ENCODE measurements at places on chromosomes 5 and 9.
A peak's percentile ranks its signal among the peaks of the same experiment; 100 is the strongest.

DNA sequence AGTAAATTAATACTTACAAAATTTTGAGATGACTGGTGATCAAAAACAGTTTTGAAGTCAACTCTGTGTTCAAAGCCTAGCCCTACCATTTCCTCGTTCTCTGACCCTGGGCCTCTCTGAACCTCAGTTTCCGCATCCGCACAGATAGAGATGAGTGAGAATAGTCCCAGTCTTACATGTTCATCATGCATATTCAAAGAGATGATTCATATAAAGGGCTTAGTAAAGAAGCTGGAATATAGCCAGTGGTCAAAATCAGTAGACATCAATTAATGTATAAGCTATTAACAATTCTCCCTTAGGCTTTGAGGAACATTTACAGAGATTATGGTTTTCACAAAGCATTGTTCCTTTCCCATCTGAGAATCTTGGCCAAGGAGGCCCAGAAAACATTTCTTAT is 250.6 kb downstream of the SPOCK1 start:
- H3K36me3 ChIP-seq: no peaks in the 10 kb centered on the region
- peaks cover 5% of the 10 kb centered on the region for H3K27me3 ChIP-seq
- no peak overlapping the region for H3K4me3 ChIP-seq
- H3K4me1 ChIP-seq: no peaks in the 10 kb centered on the region
- no peak overlapping the region for H3K27ac ChIP-seq

DNA sequence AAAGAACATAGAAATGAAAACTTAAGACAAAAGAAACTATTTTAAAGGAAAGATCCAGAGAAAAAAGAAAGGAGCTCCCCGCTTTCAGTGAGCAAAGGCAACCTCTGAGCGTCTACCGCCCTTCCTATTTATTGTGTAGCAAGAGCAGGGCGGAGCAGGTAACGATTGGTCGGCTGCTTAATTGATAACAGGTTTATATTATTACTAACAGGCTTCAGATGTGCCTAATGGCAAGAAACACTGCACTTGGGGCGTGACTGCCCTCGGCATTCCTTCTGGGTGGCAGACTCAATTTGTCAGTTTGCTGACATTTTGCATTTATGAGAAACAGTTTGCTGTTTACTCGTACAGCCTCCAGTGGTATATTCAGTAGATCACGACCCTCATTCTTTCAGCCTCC is 482.7 kb upstream of the C9orf72 start:
- no peaks in the 10 kb centered on the region for H3K27me3 ChIP-seq
- H3K27ac ChIP-seq: no peak overlapping the region
- DNase-seq: no peak
- no peaks in the 10 kb centered on the region for H3K36me3 ChIP-seq

DNA sequence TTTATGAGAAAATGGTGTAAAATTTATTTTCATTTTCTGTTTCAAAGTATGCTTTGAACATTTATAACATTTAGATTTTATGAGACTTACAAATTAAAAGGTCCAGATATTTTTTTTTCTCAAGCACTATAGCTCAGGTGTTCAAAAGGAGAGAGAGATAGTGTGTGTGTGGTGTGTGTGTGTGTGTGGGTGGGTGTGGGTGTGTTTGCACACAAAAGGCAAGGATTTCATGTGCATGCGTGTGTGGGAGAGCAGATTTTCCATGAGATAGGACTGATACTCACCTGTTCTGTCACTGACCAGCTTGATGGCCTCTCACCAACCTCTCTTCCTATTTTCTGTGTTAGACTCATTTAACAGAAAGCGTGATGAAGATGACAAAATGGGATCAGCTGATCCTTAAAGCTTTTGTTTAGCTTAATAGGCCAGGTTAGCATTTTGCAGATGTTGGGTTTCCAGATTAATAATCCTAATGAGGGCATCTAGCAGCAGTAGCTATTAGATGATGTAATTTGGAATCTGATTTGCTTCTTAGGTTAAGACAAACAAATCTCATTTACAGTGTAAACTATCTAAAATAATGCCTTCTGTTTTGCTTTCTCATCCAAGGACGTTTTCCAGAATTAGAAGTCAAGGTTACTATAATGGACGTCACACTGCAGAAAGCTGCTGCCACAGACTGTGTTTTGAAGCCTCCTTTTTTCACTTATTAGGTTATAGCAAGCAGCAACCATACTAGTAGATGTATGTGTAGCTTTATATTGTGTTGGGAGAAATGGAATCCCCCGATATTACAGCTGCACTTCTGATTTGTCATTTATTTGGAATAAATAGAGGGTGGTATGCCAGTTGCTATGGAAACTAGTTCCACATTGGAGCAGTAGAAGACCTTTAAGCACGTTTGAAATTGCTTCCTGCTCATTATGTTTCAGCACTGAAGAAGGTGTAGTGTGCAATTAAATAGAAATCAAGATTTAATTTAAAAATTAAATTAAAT is 355.6 kb downstream of the TAF11L14 start:
- no peak overlapping the region for H3K27ac ChIP-seq
- peaks cover 14% of the 10 kb centered on the region for H3K4me1 ChIP-seq
- no peak for DNase-seq
- H3K27me3 ChIP-seq: no peaks in the 10 kb centered on the region

DNA sequence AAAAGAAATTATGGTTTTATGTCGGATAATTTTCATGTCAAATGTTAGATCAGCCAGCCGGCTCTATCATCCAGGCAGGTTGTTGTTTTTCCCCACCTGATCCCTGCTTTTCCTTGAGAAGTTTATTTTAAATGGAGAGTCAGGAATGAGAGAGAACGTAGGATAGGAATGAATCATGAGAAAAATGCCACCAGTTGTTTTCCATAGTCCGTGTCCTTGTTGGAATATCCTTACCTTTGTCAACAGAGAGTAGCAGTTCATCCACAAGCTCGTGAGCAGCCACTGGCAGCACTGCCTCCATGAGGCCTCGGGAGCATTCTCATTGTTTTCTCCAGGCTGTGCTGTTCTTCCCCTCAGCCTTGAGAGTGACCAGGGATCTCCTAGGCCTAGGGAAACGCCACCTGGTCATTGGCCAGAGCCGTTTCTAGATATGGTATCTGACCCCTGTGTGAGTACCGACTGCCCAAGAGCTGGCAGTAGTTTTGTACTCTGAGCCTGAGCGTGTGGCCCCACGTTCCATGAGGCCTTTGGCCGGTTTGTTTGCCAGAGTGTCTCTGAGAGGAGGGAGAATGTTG is 293.3 kb downstream of the FANCC start:
- no peak for DNase-seq
- peaks cover 33% of the 10 kb centered on the region for H3K4me1 ChIP-seq
- H3K4me3 ChIP-seq: no peak overlapping the region
- peak overlapping the region; percentile 45 for H3K27ac ChIP-seq

DNA sequence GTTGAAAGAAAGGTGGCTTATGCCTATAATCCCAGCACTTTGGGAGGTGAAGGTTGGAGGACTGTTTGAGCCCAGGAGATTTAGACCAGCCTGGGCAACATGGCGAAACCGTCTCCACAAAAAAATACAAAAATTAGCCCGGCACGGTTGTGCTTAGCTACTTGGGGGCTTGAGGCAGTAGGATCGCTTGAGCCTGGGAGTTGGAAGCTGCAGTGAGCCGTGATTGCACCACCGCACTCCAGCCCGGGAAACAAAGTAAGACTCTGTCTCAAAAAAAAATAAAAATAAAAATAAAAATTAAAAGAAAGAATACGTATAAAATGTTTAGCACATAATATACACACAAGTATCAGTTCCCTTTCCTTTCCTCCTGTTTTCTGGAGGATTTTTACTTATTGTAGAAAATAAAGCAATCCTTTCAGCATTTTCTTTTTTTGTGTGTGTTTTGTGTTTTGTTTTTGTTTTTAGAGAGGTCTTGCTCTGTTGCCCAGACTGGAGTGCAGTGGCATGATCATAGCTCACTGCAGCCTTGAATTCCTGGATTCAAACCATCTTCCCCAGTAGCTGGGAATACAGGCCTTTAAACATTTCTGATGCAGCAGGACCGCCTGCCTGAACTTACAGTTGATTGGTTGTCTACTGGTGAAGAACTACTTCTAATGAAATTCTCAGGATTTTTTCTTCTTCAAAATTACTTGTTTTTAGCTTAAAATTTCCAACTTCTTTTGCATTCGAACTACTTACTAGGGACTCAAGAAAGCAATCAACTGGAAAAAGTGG is 4.1 kb upstream of the GPR107 start:
- no peak for DNase-seq
- H3K27ac ChIP-seq: no peak overlapping the region
- no peaks in the 10 kb centered on the region for H3K36me3 ChIP-seq
- H3K4me1 ChIP-seq: peaks cover 33% of the 10 kb centered on the region

DNA sequence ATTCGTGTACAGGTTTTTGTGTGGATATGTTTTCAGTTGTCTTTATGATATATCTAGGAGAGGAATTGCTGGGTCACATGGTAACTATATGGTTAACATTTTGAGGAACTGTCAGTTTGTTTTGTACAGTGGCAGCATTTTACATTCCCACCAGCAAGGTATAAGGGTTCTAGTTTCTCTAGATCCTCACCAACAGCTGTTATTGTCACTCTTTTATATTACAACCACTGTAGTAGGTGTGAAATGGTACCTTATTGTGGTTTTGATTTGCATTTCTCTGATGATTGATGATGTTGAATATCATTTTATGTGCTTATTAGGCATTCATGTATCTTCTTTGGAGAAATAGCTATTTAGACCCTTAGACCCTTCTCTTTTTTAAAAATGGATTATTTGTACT is 82.9 kb downstream of the CCDC171 start:
- DNase-seq: no peak
- no peak overlapping the region for H3K27ac ChIP-seq
- no peak overlapping the region for H3K4me3 ChIP-seq
- no peaks in the 10 kb centered on the region for H3K36me3 ChIP-seq
- H3K4me1 ChIP-seq: no peaks in the 10 kb centered on the region

GRCh38 chr5:26847041-26847736 is 191.2 kb downstream of the CDH9 start:
- H3K27ac ChIP-seq: no peak overlapping the region
- no peaks in the 10 kb centered on the region for H3K36me3 ChIP-seq
- no peak overlapping the region for H3K4me3 ChIP-seq
- H3K27me3 ChIP-seq: no peaks in the 10 kb centered on the region

- no peak for DNase-seq
- no peak overlapping the region for H3K4me3 ChIP-seq
- no peaks in the 10 kb centered on the region for H3K36me3 ChIP-seq
- H3K27me3 ChIP-seq: no peaks in the 10 kb centered on the region
- no peak overlapping the region for H3K27ac ChIP-seq
Measured at GRCh38 chr5:5398071-5398470, 24.4 kb upstream of the ICE1 start.

GRCh38 chr5:173884402-173885053 is 3.6 kb upstream of the CPEB4 start:
- no peak overlapping the region for H3K27ac ChIP-seq
- H3K36me3 ChIP-seq: no peaks in the 10 kb centered on the region
- no peaks in the 10 kb centered on the region for H3K4me1 ChIP-seq
- no peak for DNase-seq
- peaks cover 9% of the 10 kb centered on the region for H3K27me3 ChIP-seq

- no peak overlapping the region for H3K4me3 ChIP-seq
- no peak overlapping the region for H3K27ac ChIP-seq
- H3K4me1 ChIP-seq: no peaks in the 10 kb centered on the region
- no peak for DNase-seq
- no peaks in the 10 kb centered on the region for H3K36me3 ChIP-seq
Measured at GRCh38 chr5:91224456-91224855, 158.7 kb downstream of the ARRDC3 start.

- no peak overlapping the region for H3K4me3 ChIP-seq
- no peak overlapping the region for H3K27ac ChIP-seq
- peaks cover 51% of the 10 kb centered on the region for H3K36me3 ChIP-seq
- H3K4me1 ChIP-seq: no peaks in the 10 kb centered on the region
- no peak for DNase-seq
- no peaks in the 10 kb centered on the region for H3K27me3 ChIP-seq
Measured at GRCh38 chr9:132267660-132268059, 87.1 kb downstream of the SETX start.

- H3K4me3 ChIP-seq: no peak overlapping the region
- no peaks in the 10 kb centered on the region for H3K36me3 ChIP-seq
- H3K27ac ChIP-seq: no peak overlapping the region
- no peaks in the 10 kb centered on the region for H3K27me3 ChIP-seq
- DNase-seq: no peak
- no peaks in the 10 kb centered on the region for H3K4me1 ChIP-seq
Measured at GRCh38 chr9:75382126-75382525, 293.8 kb downstream of the OSTF1 start.

DNA sequence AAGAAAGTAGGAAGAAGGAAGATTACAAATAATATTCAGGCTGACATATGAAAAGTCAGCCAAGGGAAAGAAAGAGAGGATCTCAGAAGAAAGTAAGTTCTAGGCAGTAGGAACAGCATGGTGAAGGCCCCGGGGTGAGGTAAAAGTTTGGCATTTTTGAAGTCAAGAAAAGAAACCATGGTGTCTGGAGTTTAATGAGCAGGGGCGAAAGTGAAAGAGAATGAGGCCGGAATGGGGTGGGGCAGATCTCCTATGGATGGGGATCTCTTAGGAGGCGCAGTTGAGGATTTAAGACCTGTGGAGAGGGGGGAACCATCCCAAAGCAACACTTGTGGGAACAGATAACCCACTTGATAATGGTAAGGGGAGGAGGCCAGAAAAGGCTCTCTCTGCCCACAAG is 42.3 kb upstream of the SMAD5 start:
- no peaks in the 10 kb centered on the region for H3K27me3 ChIP-seq
- no peaks in the 10 kb centered on the region for H3K36me3 ChIP-seq
- no peak overlapping the region for H3K4me3 ChIP-seq
- H3K4me1 ChIP-seq: peaks cover 8% of the 10 kb centered on the region
- no peak for DNase-seq
- H3K27ac ChIP-seq: no peak overlapping the region

GRCh38 chr5:139543423-139543991 is 17.6 kb upstream of the UBE2D2 start:
- no peak overlapping the region for H3K4me3 ChIP-seq
- no peaks in the 10 kb centered on the region for H3K36me3 ChIP-seq
- H3K27me3 ChIP-seq: no peaks in the 10 kb centered on the region
- no peak overlapping the region for H3K27ac ChIP-seq
- H3K4me1 ChIP-seq: no peaks in the 10 kb centered on the region

DNA sequence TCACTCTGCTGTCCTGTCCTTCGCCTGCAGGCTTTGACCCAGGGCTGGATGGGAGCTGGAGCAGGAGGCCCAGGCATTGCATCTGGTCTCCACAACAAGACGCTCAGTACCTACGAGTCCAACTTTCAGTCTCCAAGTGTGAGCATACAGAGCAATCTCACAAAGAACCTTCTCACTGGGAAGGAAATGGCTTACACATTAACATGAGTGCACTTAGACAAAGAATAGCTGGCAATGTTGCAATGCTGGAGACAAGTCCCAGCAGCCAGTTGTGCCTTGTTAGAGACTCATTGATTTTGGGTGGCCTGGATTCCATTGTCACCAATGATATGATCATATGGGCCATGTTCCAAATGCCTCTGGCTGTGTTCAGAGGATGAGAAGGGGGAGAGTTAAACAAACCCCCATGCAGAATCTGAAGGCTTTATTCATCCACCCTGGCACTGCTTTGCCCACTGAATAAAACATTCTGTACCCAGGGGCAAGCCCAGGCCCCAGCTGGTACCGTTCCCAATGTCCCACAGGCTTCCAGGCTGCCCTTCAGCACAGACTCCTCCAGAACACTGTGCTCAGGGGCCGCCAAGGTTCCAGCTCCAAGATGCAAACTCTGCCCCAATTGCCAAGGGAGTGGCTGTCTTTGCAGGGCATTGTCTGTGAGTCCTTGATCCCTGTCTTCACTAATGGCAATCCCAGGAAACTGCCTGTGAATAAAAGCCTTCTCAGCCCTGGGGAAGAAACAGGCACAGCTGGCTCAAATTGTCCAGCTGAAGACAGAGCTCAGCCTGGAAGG is 185.5 kb downstream of the HSD17B3 start:
- no peaks in the 10 kb centered on the region for H3K27me3 ChIP-seq
- no peak overlapping the region for H3K4me3 ChIP-seq
- no peaks in the 10 kb centered on the region for H3K4me1 ChIP-seq
- DNase-seq: no peak
- no peak overlapping the region for H3K27ac ChIP-seq

Data from A673 (cell line).